ENCODE measurements at places on chromosomes 12 and 14.
A peak's percentile ranks its signal among the peaks of the same experiment; 100 is the strongest.

DNA sequence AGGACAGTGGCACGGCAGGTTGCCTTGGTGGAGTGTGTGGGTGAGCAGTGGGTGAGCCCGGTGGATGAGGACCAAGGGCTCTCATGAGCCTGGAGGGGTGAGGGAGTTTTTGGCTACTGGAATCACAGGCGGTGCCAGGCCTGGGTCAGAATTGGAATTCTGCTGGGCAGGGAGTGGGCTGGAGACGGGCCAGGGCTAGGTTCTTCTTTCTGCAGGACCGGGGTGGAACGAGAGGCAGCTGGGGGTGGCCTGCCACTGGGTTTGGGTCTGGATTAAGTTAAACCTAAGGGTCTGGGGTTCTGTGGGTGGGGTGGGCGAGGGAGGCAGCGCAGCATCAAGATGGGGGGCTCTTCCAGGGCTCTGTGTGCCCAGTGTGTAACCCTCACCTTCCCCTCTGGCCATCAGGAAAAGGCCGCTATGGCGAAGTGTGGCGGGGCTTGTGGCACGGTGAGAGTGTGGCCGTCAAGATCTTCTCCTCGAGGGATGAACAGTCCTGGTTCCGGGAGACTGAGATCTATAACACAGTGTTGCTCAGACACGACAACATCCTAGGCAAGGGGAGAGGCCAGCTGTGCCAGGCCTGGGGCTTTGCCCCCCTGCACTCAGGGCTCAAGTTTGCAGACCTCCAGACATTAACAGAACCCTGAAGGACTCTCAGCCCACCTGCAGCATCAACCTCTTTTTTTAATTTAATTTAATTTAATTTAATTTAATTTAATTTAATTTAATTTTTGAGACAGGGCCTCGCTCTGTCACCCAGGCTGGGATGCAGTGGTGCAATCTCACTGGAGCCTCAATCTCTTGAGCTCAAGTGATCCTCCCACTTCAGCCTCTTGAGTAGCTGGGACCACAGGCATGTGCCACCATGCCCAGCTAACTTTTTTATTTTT lies 7.0 kb downstream of the ACVRL1 start:
- no peak for DNase-seq

DNA sequence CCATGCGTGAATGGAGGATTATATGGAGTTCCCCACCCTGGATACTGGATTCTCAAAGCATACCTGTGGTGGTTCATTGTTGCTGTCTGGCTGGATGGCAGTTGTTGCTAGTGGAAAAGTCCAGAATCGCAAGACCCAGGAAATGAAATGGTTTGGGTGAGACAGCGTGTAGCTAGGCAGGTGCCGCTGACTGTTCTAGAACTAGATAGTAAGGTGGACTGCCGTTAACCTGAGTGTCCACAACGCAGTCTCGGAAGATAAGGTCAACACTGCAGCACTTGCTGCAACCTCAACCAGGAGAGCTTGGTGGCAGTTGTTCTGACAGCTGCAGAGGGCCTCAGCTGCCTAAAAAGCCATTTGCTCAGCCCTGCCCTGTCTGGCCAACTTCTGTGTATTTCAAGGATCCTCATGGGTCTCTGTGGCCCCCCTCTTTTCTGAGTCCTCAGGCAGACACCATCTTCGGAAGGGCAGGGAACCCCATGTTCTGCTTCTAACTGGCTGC lies 15.5 kb upstream of the IRF2BPL start:
- no peak for DNase-seq

GRCh38 chr14:65304963-65305362 lies 107.6 kb upstream of the FUT8 start:
- DNase-seq = no peak

DNA sequence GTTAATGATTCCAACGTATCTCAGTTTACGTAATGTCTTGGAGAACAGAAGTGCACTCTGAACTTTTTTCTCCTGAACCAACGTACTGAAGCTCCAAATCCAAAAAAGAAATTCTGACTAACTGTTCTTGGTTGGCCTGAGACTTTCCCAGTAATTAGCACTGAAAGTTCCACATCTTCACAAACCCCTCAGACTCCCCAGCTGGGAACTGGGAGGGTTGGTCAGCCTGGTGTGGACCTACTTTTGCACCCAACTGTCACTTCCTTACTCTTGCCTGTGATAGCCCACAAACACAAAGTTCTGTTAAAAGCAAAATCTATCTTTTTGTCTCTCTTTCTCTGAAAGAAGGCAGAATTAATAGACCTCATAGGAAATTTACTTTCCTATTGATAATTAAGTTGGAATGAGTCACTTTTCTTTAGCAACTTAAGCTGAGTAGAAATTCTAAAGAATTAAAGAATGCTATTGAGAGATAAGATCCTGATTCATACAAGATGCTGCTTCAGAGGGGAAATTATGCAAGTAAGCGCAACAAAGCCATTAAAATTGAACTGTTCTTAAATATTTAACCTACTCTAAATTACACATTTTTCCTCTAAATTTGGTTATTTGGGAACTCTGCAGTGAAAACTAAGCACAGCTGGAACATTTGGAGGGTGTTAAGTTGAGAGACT lies 155.0 kb downstream of the EPS8 start:
- no peak for DNase-seq

- DNase-seq = no peak
Measured at GRCh38 chr12:234891-235415, 21.0 kb upstream of the SLC6A12 start.

DNA sequence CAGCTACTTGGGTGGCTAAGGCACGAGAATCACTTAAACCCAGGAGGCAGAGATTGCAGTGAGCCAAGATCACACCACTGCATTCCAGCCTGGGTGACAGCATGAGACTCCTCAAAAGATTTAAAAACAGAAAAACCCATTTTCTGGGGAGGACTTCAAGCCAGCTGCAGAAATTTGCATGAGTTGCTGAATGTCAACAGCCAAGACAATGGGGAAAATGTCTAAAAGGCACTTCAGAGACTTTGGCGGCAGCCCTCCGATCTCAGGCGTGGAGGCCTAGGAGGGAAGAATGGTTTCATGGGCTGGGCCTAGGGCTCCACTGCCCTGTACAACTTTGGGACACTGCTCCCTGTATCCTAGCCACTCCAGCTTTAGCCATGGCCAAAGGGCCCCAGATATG lies 177.8 kb upstream of the C14orf180 start:
- no peak for DNase-seq

GRCh38 chr12:113134071-113134470 lies 1.5 kb downstream of the RASAL1 start:
- no peak for DNase-seq

- no peak for DNase-seq
Measured at GRCh38 chr14:67395876-67396189, 16.1 kb downstream of the PLEK2 start.

- no peak for DNase-seq
Measured at GRCh38 chr12:56333197-56333678, 562 bp downstream of the PAN2 start.

DNA sequence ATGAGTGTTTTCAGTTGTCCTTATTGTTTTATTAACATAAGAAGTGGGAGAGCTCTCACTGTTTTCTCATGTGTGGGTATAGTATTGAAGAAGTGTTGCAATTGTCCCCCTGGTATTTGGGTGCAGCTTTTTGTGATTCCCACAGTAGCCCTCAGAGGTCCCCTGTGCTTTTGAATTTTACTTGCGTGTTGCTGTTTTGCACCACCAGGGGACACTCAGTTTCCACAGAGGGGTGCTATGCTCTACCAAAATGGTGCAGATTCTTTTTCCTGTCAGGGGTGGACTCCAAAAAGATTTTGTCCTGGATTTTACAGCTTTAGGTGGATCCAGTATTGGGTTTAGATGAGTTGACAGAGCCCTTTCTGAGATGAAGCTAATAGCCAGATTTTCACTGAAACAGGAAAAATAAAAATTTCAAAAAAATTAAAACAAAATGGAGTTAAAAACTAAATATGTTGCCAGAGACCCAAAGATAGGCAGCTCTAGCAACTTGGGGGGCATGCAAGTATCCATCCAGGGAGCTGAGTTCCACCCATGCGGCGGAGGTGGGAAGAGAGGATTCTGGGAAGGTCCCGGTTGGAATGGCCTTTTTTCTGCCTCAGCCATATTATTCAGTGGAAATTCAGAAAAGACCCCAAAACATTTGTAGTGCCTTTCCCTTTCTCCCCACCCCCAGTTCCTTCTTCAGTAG lies 50.2 kb downstream of the TTLL5 start:
- DNase-seq = peak; percentile 27

DNA sequence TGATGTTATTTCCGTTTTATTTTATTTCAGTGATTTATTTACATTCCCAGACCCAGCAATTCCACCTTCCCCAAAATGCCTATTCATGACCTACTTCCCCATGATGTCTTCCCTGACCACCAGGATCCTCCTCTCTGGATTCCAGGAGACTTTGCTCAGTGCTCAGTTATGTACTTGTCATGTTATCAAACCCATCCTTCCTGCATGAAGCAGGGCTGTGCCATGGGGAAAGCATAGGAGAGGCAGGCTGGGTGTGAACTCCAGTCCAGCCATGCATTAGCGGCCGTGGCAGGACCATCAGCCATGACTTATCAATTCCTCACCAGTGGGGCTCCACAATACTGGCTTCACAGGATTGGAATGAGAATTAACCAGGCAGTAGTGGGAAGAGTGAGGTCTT lies 57.8 kb downstream of the B4GALNT3 start:
- DNase-seq = no peak

DNA sequence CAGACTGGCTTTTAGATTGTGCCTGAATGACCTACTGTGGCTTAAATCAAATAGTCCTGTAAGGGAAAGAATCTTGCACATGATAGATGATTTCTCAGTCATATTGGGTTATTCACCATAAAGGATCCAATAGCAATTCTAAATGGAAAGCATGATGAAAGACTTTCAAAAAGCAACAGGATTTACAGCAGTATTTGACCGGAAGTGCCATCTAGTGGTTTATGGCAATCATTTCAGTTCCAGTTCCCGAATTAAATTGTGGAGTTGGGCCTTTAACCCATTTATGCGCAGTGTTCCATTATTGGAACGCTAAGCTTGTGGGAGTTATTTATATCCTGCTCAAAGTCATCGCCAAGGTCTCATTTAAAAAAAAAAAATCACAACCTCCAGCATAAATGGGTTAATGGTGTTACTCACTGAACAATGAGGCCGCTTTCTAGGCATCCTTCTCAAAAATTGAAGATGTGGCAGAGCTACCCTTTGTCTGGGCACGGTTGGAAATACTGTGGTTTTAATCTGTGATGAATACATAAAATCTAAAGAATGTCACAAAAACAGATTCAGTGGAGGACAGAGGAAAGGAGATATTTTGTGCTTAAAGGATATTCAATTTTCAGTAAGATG lies 60.8 kb upstream of the REP15 start:
- no peak for DNase-seq

Measured in GM04503 (cell line).